HT-29 (cell line): ENCODE measurements at places on chromosomes 6 and 20. TPM values are rescaled to one million over a fixed set of nuclear protein-coding genes. Genes with fewer than 3 reads are reported as not detected.

The C6orf118 gene
- total RNA-seq = not detected in 2 replicates

- DNase-seq = no peak
Observed at GRCh38 chr6:155038104-155038503, 43.0 kb downstream of the TIAM2 start.

DNA sequence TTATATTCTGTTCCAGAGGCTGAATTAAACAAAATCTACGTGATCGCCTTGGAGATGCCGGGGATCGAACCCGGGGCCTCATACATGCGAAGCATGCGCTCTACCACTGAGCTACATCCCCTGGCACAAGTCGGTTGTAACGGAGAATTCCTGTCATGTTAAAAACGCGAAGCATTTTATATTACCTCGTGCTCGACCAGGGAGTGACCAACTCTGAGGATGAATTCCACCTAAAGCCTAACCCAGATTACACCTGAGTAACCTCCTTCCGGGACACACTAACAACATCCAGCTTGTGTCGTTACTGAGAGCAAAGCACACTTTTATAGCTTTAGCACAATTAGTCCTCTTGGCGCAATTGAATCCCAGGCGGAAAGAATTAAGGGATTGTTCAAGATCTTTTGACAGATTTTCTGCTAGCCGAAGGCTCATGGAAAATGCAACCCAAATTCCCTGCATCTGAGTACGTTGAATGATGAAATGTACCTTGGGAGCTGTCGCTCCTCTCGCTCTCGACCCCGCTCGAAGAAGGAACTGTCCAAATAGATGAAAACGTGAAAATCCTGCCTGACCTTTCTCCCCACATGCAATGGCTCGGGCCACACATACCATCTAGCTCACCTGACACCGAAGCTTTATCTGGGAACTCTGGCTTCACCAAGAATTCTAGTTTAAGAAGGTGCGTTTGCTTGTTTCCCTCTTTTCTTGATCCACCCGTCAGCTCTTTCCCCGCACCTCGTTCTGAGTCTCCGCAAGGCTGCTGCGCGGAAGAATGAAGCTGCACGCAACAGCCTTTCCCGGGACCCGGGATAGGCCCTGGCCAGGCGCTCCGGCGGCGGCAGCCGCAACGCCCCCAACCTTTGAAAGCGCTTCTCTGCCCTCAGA lies 148.3 kb downstream of the GPX5 start:
- DNase-seq = peak; percentile 76

DNA sequence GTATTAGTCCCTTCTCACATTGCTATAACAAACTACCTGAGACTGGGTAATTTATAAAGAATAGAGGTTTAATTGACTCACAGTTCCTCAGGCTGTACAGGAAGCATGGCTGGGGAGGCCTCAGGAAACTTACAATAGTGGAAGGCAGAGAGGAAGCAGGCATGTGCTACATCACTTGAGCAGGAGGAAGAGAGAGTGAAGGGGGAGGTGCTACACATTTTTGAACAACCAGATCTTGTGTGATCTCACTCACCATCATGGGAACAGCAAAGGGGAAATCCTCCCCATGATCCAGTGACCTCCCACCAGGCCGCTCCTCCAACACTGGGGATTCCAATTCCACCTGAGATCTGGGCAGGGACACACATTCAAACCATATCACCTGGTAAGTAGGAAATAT lies 630.6 kb downstream of the QKI start:
- DNase-seq = no peak

The DZANK1 gene
- 0.83 and 1.5 TPM in 2 replicates for total RNA-seq

GRCh38 chr6:167845856-167846255 lies 19.1 kb downstream of the AFDN start:
- no peak for DNase-seq

GRCh38 chr6:139449611-139450000 lies 75.2 kb upstream of the CITED2 start:
- no peak for DNase-seq

The LY6G6C gene
- total RNA-seq = not detected in 2 replicates

The PCSK2 gene
- total RNA-seq = not detected in 2 replicates
